ENCODE measurements at places on chromosomes 7 and 10.

GRCh38 chr7:2940466-2940865 is 96.4 kb upstream of the GNA12 start:
- no peak for DNase-seq

DNA sequence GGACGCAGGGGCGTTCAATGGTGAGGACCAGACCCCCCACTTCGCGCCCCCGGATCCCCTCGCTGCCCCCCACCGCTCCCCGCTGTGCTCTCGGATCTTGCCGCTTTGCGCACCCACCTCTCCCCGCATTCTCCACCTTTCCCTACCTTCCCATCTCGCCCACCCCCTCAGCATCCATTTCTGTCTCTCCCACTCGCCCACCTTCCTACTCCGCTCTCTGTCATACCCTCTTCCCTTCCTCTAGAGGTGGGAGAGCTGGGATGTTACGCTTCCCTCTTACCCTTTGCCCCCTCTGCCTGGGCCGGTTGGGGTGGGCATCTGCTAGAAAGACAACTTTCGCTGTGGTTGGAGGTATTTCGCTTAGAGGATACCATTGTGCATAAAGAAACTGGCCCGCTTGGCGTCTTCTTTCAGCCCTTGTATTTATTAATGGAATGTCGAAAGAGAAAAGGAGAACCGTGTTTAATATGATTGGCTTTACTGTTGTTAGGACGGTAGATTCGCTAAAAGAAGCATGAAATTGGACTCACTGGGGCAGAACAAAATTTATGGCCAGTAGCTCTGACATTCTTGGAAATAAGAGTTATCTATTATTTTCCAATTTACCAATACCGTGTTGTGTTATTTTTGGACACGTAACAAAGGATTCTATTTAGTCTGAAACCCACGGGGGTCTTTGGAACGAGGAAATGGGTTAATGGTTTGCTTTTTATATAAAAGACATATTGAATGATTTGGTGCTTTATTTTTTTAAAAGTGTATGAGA is 873 bp downstream of the PRKAR2B start:
- DNase-seq: no peak

DNA sequence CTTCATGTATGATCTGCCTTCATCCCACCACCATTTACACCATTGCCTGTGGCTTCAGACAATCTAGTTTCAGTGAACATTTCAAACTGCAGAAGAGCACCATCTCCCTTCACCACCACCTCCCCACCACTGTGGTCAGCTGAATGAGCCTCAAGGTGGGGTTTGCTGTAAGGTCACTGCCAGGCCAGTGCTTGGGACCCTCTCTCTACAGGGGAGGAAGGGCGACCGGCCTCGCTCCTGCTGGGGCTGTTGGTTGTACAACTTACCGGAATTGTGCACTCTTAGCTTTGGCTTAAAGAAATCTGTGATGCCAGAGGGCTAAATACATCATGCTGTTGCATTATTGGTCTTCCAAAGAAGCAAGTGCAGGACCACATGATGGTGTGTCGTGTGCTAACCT is 26.6 kb downstream of the PFKP start:
- DNase-seq: no peak

DNA sequence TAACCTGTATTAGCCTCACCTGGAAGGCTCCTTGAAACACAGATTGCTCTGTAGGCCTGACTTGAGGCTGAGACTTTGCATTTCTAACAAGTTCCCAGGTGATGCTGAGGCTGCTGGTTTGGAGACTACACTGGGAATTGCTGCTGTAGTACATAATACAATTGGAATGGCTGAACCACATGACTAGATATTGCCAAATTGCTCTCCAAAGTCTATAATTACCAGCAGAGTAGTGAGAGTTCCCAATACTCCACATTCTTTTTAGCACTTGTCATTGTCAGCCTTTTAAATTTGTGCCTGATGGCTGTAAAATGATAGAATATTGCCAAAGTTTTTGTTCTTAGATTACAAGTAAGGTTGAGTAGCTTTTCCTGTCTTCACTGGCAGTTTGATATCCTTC is 39.9 kb downstream of the PLEKHA8 start:
- DNase-seq: peak; percentile 68

DNA sequence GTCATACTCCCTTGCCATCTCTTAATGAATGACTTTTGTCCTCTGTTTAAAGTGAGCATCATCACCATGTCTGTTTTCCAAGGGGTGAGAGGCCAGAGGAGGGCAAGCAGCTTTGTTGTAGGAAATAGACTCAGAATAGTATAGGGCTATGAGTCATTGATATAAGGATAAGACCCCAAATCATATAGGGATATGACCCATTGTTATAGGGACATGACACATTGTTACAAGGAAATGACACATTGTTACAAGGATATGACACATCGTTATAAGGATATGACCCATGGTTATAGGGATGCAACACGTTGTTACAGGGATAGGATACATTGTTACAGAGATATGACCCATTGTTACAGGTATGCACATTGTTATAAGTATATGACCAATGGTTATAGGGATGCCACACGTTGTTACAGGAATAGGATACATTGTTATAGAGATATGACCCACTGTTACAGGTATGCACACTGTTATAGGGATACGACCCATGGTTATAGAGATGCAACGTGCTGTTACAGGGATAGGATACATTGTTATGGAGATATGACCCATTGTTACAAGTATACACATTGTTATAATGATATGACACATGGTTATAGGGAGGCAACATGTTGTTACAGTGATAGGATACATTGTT is 311.1 kb upstream of the ADARB2 start:
- DNase-seq: no peak

DNA sequence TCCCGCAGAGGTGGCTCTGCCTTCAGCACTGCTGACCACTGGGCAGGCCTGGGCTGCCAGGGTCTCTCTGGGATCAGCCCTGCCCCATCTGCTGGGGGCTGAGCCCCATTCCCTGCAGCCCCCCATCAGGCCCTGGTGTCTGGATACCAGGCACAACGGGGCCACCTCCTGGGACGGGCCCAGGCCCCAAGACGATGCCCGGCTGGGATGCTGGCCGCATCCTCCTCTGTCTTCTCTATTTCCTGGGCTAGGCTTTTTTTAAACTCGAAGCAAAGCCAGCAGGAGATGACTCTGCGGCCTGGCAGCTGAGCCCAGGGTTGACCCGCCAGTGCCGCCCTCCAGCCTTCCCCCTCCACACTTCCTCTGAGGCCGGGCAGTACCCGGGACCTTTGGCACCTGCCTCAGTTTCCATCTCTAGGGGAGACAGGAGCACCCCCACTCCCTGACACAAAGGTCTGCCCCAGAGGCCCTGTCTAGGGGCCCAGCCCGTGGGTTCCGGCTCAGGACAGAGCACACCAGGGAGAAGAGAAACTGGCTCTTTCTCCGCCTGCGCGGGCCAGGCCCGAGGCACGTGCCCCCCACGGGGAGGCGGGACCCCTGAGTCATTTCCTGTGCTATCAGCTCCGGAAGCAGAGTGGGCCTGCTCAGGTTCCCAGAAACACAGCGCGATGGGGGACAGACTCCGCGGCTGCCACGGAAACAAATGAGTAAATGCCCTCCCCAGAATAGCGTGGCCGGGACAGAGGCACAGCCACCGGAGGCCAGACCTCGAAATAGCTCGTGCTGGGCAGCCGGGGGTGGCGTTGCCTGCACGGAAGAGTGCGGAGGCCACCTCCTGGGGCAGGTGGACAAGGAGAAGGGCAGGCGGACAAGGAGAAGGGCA is 84.6 kb upstream of the PDGFA start:
- DNase-seq: peak; percentile 92

GRCh38 chr10:13698217-13698616 is 111.5 kb downstream of the PRPF18 start:
- DNase-seq: no peak

DNA sequence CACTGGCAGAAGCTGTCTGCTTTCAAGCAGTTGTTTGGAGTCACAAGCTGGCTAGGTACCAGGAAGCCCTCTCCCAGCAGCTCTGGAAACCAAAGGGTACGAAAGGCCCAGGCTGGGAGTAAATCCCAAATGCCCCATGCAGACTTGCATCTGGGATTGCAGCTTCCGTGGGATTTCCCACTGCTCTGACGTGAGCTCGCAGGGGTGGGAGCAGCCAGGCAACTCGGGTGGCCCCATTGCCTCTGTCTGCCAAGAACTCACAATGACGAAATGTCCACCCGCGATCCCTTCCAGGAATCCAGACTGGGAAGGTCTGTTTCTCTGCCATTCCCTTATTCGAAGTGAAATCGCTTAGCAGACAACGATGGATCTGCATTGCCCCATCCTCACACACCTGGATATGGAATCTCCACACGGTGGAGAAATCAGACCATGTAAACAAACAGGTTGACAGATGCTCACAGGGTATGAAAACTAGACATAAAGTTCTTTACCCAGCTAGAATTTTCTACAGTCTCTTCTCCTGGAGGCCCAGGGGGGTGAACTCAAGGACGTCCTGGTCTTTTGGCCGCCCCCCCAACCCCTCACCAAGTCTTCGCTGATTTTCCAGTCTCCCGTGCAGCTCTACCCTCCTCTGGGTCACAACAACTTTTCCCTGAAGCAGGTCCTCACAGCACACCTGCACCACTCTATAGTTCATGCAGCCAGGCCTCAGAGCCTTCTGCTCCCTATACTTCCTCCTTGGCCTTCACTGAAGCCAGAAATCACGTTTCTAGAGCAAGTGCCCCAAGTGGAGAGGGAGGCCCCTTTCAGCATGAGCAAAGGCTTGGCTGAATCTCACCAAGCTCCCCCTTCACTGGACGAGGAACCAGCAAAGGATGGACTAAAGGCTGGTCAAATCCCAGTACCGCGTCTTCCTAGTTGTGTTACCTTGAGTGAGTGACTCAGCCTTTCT is 20.0 kb downstream of the SH3PXD2A start:
- peak; percentile 61 for DNase-seq

DNA sequence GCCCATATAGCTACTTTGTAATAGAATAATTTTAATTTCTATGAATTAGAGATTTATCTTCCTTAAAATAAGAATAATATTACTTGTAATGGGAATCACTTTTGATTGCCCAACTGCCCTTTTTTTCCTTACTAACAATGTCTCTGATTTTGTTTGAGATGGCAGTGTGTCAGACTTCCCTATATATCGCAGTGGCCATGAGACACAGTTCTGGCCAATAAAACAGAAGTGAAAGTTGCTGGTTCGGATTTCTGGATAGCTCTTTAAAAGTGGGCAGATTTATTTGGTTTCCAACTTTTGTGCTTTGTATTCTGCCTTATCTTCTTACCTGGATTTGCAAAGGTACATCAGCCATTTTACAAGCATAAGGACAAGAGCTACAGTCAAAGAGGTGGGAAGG is 170.2 kb downstream of the PPP1R17 start:
- DNase-seq: no peak

DNA sequence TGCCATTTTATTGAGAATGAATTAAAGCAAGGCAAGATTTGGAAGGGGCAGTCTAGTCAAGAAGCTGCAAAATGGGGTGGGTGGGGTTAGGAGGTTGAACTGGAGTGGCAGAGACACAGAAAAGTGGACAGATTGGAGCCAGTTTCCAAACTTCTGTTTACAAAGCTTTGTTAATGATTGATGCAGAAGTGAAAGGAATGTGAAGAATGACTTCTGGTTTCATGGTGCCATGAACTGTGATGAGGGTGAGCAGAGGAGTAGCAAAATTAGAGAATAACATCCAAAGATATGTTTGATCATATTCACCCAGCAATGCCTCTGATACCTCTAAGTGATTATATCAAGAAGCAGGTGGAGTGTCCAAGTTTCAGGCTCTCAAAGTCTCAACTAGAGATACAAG is 1118.0 kb upstream of the C7orf33 start:
- no peak for DNase-seq

DNA sequence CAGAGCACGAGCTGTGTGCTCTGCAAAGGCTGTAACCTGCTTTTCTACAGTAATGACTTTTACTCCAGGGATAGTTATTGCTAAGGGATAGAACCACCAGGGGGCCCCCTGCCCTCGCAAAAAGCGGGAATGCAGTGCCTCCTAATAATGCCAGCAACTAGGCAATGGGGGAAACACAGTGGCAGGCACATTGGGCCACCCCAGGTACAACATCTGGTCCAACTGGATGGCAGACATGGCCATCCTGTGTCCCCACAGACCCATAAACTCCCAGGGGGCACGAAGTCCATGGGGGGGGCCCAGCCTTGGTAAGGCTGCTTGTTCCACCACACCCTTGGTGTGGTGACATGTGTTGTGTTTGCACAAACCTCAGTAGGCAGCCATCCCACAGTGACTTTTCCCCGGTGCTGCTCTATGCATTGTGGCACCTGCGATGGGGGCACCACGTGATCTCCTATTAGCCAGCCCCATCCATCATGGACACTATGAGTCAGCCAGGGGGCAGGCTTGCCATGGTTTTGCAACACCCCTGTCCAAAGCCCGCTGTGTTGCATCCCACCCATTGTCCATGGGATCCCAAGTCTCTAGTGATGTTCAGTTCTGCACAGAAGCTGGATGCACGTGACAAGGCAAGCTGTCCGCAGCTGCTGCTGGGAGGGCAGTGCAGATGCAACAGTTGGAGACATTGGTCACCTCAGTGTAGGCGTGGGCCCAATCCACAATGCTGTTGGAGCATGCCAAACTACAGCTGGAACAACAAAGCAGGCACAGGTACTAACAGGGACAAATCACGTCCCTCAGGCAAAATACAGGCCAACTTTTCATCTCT is 84.0 kb downstream of the ANLN start:
- no peak for DNase-seq

- no peak for DNase-seq
These were observed 80.8 kb downstream of the PPP1R17 start for GRCh38 chr7:31767686-31768358.

DNA sequence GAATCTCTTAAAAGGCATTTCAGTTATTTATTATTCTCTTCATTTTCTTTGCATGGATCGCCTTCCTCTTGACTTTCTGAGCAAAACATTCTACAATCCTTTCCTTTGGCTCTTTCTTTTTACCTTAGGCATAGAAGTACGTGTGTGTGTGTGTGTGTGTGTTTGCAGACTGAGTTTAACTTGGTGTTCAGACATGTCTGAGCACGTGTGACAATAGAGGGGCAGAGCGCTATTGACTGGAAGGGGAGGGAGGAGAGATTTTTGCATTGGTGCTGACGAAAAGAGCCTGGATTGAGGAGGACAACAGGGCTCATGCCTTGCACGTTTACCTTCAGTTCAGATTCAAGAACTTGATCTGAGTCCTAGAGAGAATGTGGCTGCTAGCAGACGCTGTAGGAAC is 129.8 kb downstream of the SEC23IP start:
- no peak for DNase-seq

DNA sequence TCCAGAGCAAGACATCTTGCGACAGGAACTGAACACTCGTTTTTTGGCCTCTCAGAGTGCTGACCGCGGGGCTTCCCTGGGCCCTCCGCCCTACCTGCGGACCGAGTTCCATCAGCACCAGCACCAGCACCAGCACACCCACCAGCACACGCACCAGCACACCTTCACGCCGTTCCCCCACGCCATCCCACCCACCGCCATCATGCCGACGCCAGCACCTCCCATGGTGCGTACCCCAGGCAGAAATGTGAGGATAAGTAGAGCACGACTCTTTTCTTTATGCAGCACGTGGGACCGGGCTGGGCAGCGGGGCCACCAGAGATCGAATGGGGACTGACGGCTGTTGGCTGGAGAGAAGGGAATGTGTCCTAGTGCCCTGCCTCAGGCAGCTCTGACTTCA is 365.8 kb upstream of the GALNT17 start:
- no peak for DNase-seq

- no peak for DNase-seq
These were observed 12.2 kb downstream of the ADAM8 start for GRCh38 chr10:133264461-133264860.

GRCh38 chr7:99953649-99954048 is 22.2 kb downstream of the AZGP1 start:
- DNase-seq: no peak

- DNase-seq: peak; percentile 24
These were observed 125.7 kb upstream of the FAM3C start for GRCh38 chr7:121521711-121522400.

- no peak for DNase-seq
These were observed 9.6 kb upstream of the ELN start for GRCh38 chr7:74018246-74018895.

Measured in astrocyte of the spinal cord (primary cell).